ENCODE measurements at places on chromosomes 7 and 10. TPM values are rescaled to one million over a fixed set of nuclear protein-coding genes. Genes with fewer than 3 reads are reported as not detected.

The EFCAB10 gene
- polyA plus RNA-seq = not detected

The CC2D2B gene
- polyA plus RNA-seq = not detected

The PAPSS2 gene
- 0.08 TPM for polyA plus RNA-seq

The CTNNA3 gene
- 0.92 TPM for polyA plus RNA-seq

The HTR5A gene
- not detected for polyA plus RNA-seq

The ASZ1 gene
- polyA plus RNA-seq = not detected

The VSTM4 gene
- polyA plus RNA-seq = not detected

The NME8 gene
- polyA plus RNA-seq = not detected

The IGFBP3 gene
- polyA plus RNA-seq = 11.1 TPM

The MACC1 gene
- polyA plus RNA-seq = 0.08 TPM

The NPC1L1 gene
- polyA plus RNA-seq = not detected

The CPN1 gene
- not detected for polyA plus RNA-seq

The GIMAP4 gene
- 577 TPM for polyA plus RNA-seq

The PPRC1 gene
- polyA plus RNA-seq = 20.7 TPM

The NAT16 gene
- polyA plus RNA-seq = not detected

The RELN gene
- polyA plus RNA-seq = not detected

The CSGALNACT2 gene
- polyA plus RNA-seq = 23.7 TPM

The CLCN1 gene
- polyA plus RNA-seq = not detected

The LGI1 gene
- polyA plus RNA-seq = not detected

The RNLS gene
- polyA plus RNA-seq = 4.0 TPM

The ASB10 gene
- not detected for polyA plus RNA-seq

The FAM131B gene
- 1.6 TPM for polyA plus RNA-seq

The TMEM196 gene
- not detected for polyA plus RNA-seq

The CALML5 gene
- polyA plus RNA-seq = not detected

The CYP3A7 gene
- not detected for polyA plus RNA-seq

The ZNF804B gene
- polyA plus RNA-seq = not detected

The CALHM1 gene
- not detected for polyA plus RNA-seq

The MMD2 gene
- polyA plus RNA-seq = not detected

The TMEM270 gene
- not detected for polyA plus RNA-seq

The PTPN20 gene
- polyA plus RNA-seq = 1.3 TPM

The SH2D4B gene
- polyA plus RNA-seq = not detected

The OR6B1 gene
- polyA plus RNA-seq = not detected

The RBP3 gene
- not detected for polyA plus RNA-seq

The TCAF2 gene
- 8.3 TPM for polyA plus RNA-seq

The SHTN1 gene
- not detected for polyA plus RNA-seq

The TWIST1 gene
- not detected for polyA plus RNA-seq

The PNLIP gene
- polyA plus RNA-seq = not detected

The SLC26A5 gene
- polyA plus RNA-seq = not detected

The PPP1R3A gene
- polyA plus RNA-seq = not detected

The ZNF775 gene
- 8.7 TPM for polyA plus RNA-seq

The CLDN12 gene
- 0.82 TPM for polyA plus RNA-seq

The CNPY1 gene
- not detected for polyA plus RNA-seq

The CAMK2B gene
- not detected for polyA plus RNA-seq

The ADAM12 gene
- polyA plus RNA-seq = 6.4 TPM

The AQP1 gene
- polyA plus RNA-seq = not detected

The LBX1 gene
- polyA plus RNA-seq = not detected

The CYP2C9 gene
- not detected for polyA plus RNA-seq

The GRID2IP gene
- polyA plus RNA-seq = not detected

The RBM20 gene
- polyA plus RNA-seq = not detected

The BTAF1 gene
- polyA plus RNA-seq = 8.0 TPM

The NAPEPLD gene
- 7.6 TPM for polyA plus RNA-seq
